ENCODE measurements at places on chromosomes 4 and X.

DNA sequence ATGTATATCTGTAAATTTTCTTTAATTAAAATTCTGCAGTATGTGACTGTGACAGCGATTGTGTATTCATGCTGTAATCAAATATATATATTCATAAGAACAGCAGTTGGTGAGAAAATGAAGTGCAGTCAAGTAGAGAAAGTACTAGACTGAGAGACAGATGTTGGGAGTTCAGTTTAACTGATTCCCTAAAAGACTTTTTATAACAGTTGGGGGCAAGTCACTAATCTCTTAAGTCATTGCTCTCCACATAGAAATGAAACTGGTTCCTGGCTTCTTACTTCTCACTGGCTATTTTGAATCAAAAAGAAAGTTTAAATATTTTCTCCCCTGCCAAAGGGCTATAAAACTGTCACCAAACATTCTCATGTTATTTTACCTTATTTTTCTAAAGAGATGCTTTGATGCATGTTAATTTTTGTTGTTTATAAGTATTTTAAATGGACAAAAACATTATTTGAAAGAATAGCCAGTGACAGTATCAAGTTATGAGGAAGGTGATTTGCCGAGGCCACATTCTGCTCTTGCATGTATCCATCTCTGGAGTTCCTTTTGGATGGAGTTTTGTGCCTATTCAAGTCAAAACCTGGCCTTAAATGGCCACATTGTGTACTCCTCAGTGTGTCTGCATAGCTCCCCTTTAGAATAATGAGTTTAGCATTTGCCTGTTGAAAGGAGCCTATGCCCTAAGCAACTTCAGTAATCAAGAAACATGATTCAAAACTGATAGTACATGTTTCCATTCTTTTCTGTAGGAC, 30.8 kb downstream of the EXOC1 start:
- DNase-seq: no peak

DNA sequence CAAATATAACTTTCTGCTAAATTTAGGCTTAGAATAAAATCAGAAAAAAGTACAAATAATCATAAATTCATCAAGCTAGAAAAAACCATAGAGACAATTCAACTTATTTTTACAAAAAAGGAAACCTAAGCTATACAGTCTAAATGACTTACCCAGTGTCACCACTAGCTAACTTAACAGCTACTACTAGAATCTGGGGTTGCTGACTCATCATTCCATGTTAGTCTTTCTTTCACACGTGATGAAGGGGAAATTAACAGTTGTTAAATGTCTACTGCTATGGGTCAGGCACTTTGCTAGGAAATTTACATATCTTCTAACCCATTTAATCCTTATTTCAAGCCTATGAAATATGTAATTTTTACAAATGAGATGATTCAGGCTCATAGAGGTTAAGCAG, 349.3 kb upstream of the GALNT7 start:
- no peak for DNase-seq

- DNase-seq: no peak
Observed at GRCh38 chr4:149211876-149212275, 603.8 kb downstream of the IQCM start.

DNA sequence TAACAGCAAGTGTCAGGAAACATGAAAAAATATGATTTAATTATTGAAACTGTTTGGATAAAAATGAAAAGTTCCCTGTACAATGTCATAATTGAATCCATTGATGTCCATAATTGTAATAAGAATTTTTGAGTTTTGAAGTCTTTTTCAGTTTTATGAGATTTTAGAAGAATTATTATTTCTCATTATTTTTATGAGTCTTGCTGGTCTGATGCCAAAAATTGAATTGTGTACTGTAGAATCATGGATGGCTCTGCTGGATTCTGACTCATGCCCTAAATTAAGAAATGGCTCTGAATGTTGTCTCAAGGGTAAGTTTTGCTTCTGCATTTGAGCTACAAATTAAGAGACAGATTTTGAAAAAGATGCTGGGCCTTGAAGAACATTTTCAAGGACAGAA, 132.8 kb upstream of the MAP9 start:
- no peak for DNase-seq
